ENCODE measurements at places on chromosomes 16 and 17.

- H3K27ac ChIP-seq: peak overlapping the region; percentile 51
- no peak overlapping the region for H3K4me3 ChIP-seq
- peak; percentile 29 for DNase-seq
These were observed 77.8 kb downstream of the MYH10 start for GRCh38 chr17:8552577-8553320.

- H3K4me3 ChIP-seq: no peak overlapping the region
- H3K36me3 ChIP-seq: no peaks in the 10 kb centered on the region
- no peak overlapping the region for H3K27ac ChIP-seq
- no peak for DNase-seq
These were observed 28.8 kb downstream of the NGFR start for GRCh38 chr17:49523706-49524472.

DNA sequence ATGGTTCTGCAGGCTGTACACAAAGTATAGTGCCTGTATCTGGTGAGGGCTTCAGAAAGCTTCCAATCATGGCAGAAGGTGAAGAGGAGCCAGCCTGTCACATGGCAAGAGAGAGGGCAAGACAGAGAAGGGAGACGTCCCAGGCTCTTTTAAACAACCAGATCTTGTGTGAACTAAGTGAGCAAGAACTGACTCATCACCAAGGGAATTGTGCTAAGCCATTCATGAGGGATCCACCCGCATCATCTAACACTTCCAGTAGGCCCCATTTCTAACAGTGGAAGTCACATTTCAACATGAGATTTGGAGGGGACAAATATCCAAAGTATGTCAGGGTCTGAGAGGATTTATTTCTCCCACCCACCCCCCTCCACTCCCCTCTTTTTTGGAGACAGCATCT lies 56.2 kb upstream of the ELAC2 start:
- no peaks in the 10 kb centered on the region for H3K4me1 ChIP-seq
- no peak for DNase-seq
- no peak overlapping the region for H3K27ac ChIP-seq
- H3K4me3 ChIP-seq: no peak overlapping the region
- H3K36me3 ChIP-seq: no peaks in the 10 kb centered on the region

DNA sequence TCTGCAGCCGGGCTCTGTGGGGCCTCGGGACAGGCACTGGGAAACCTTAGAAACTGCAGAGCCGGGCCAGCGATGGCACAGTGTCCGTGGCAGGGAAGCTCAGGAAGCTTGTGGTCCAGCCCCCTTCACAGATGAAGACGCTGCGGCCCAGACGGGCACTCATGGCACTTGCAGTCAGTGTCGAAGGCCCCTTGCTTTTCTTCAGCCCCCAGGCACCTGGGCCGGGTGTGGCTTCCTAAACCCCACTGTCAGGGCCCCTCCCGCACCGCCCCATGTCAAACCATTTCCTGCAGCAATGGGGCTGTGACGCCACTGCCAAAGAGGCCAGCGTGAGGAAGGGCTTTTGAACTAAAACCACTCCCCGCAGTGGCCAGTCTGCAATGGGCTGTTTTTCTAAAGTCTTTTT lies 164.0 kb downstream of the LAT start:
- no peak overlapping the region for H3K27ac ChIP-seq
- H3K4me3 ChIP-seq: no peak overlapping the region
- H3K36me3 ChIP-seq: no peaks in the 10 kb centered on the region
- no peaks in the 10 kb centered on the region for H3K27me3 ChIP-seq

DNA sequence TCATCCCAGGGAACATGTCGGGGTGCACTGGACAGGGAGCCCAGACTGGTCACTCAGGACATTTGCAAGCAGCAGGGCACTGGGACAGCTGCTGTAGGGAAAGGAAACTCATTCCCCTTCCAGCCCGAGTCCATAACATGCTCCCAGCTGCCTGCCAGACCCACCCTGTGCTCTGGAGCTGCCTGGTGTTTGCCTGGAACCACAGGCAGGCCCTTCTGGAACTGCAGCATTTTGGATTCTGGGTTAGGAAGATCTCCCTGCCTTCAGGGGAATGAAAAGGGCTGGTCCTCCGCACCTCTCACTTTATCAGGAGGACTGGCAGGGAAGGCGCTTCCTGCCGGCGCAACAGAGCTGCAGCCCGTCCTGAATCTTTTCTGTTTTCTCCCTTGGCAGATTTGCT lies 41.2 kb downstream of the MEAK7 start:
- H3K4me1 ChIP-seq: no peaks in the 10 kb centered on the region
- no peak overlapping the region for H3K4me3 ChIP-seq

GRCh38 chr17:61127960-61128359 lies 271.7 kb upstream of the TBX2 start:
- H3K4me1 ChIP-seq: no peaks in the 10 kb centered on the region
- no peak for DNase-seq
- no peaks in the 10 kb centered on the region for H3K36me3 ChIP-seq
- H3K4me3 ChIP-seq: no peak overlapping the region
- no peak overlapping the region for H3K27ac ChIP-seq

- peaks cover 14% of the 10 kb centered on the region for H3K4me1 ChIP-seq
- H3K27me3 ChIP-seq: no peaks in the 10 kb centered on the region
- DNase-seq: peak; percentile 53
- no peak overlapping the region for H3K27ac ChIP-seq
These were observed 32.2 kb downstream of the ACTG1 start for GRCh38 chr17:81480140-81481072.

DNA sequence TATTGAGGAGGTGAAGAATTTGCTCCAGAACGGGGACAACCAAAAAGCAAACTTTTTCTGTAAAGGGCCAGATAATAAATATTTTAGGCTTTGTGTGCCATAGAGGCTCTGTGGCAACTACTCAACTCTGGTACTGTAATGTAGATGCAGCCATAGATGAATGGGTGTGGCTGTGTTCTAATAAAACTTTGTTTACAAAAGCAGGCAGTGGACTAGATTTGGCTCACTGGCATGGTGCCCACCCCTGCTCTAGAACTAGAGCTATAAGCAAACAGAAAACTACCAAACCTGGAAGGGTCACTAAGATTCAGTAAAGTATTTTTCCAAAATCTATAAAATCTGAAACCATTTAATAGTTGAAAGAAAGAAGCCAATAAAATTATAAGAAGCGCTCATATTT lies 24.6 kb upstream of the SMURF2 start:
- peaks cover 29% of the 10 kb centered on the region for H3K4me1 ChIP-seq
- no peak for DNase-seq
- no peaks in the 10 kb centered on the region for H3K27me3 ChIP-seq
- H3K4me3 ChIP-seq: no peak overlapping the region
- no peak overlapping the region for H3K27ac ChIP-seq

- H3K27ac ChIP-seq: peak overlapping the region; percentile 73
- peaks cover 5% of the 10 kb centered on the region for H3K36me3 ChIP-seq
- H3K4me1 ChIP-seq: peaks cover 43% of the 10 kb centered on the region
- H3K27me3 ChIP-seq: no peaks in the 10 kb centered on the region
These were observed 792 bp downstream of the PPP1R9B start for GRCh38 chr17:50149417-50150353.

- no peak overlapping the region for H3K4me3 ChIP-seq
- H3K27me3 ChIP-seq: no peaks in the 10 kb centered on the region
- H3K36me3 ChIP-seq: no peaks in the 10 kb centered on the region
- DNase-seq: no peak
These were observed 15.7 kb downstream of the CRLF3 start for GRCh38 chr17:30808785-30809286.

DNA sequence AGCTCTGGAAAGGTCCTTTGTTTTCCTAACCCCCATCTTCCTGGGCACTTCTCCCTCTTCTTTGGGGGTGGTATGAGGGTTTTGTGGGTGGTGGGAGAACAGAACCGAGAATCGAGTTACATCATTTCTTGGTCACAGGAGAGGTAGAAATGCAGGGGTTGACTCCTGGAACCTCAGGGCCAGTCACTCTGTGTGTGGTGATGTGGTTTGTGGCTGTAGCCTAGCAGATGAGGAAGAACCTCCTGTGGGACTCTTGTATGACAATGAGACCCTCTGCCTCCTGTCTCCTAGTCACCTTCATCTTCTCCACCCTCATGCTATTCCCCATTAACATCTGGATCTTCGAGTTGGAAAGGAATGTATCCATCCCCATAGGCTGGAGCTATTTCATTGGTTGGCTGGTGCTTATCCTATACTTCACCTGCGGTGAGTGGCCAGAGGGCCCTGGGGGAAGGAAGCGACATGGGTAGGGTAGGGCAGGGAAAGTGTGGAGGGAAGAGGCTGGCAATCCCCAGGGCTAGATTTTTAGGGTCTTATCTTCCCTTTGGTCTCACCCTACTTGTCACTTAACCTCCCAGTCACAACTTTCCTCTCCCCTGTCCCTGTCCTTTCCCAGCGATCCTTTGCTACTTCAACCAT lies 5.5 kb downstream of the ODF4 start:
- H3K4me3 ChIP-seq: no peak overlapping the region
- DNase-seq: no peak
- no peaks in the 10 kb centered on the region for H3K36me3 ChIP-seq
- H3K27ac ChIP-seq: no peak overlapping the region
- peaks cover 14% of the 10 kb centered on the region for H3K27me3 ChIP-seq

GRCh38 chr16:77555126-77555525 lies 120.3 kb upstream of the ADAMTS18 start:
- H3K36me3 ChIP-seq: no peaks in the 10 kb centered on the region
- peak; percentile 14 for DNase-seq
- H3K27me3 ChIP-seq: no peaks in the 10 kb centered on the region

DNA sequence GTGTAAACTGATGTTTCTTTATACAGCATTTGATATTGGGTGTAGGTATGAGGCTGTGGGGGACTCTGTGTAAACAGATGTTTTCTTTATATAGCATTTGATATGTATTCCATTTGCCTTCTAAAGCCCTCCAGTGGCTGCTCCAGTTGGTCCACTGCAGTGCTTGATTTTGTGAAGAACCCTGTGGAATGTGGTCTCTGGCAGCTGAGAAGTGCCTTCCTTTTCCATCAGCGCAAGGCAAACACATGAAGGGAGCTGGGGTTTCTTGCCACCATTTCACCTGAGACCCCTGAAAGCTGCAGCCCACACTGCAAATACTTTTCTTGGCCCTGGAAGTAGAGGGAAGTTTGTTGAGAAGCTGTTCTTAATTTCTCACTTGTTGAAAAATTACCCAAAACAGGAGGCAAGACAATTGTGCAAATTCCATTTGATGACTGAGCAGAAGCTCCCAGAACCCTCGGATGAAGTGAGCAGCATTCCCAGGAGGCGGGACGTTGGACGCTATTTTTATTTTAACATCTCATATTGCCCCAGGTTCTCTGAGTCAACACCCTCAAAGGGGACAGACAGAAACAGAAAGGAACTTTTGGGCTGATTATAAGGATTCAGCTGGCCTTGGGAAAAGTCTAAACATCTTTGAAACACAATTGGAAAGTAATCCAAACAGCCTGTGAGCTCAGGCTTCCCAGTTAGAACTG lies 158.5 kb upstream of the RPH3AL start:
- no peaks in the 10 kb centered on the region for H3K27me3 ChIP-seq
- peak; percentile 76 for DNase-seq
- no peaks in the 10 kb centered on the region for H3K36me3 ChIP-seq

DNA sequence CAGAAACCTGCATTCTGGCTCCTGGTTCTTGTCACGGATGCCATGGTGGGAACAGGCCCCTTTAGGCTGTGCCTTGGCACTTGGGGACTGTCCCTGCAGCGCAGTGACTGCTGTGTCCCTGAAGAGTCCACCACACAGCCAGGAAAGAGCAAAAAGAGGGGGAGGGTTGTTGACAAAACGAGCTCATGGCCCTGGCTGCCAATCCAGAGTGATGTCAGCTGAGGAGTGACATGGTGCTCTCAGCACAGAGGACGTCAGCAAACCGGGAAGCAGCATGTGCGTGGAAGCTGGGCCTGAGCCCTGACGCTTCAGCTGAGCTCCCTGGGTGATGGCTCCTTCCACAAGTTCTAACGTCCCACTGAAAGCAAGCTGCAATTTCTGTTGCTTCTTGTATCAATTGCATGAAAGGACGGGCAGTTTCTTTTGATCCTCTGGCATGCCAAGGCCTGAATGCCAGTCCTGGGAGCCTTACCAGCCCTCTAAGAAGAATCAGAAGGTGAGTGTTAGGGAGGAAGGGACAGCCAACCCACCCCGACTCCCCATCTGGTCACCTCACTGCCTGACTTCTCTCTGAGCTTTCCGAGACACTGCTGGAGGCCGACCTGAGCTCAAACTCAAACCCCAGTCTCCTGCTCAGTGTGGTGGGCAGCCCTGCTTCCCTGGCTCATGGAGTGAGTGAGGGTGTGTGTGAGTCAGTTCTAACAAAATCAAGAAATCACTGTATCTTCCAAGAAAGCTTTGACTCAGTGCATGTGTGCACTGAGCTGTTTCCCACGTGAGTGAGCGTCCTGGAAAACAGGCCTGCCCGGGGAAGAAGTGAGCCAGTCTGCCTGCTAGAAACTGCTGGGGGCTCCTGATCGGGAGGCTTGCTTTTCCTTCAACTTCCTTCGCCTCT lies 14.7 kb upstream of the WNT3 start:
- H3K4me3 ChIP-seq: no peak overlapping the region
- peak; percentile 77 for DNase-seq
- peaks cover 4% of the 10 kb centered on the region for H3K27me3 ChIP-seq
- no peak overlapping the region for H3K27ac ChIP-seq

GRCh38 chr16:71754652-71755051 lies 30.2 kb upstream of the PHLPP2 start:
- no peak overlapping the region for H3K27ac ChIP-seq
- H3K4me3 ChIP-seq: no peak overlapping the region
- no peaks in the 10 kb centered on the region for H3K4me1 ChIP-seq
- H3K27me3 ChIP-seq: no peaks in the 10 kb centered on the region
- DNase-seq: no peak

- H3K27ac ChIP-seq: peak overlapping the region; percentile 54
- no peak overlapping the region for H3K4me3 ChIP-seq
- H3K36me3 ChIP-seq: peaks cover 14% of the 10 kb centered on the region
- no peaks in the 10 kb centered on the region for H3K27me3 ChIP-seq
- peaks cover 24% of the 10 kb centered on the region for H3K4me1 ChIP-seq
These were observed 50.9 kb downstream of the CYB561 start for GRCh38 chr17:63395075-63395805.

DNA sequence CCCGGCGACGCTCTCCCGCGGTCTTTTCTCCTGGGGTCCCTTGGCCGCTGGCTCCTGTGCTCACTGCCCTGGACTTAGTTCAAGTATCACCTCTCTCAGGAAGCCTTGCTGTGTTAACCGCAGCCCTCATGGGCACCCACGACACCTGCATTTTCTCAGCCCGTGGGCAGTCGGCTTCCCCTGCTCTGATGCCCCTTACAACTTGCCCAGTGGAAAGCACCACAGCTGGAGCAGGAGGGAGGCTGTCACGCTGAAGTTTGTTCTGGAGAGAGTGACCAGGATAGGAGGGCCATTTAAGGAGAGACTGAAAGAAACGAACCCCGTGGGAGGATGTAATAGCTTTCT lies 395 bp downstream of the STXBP4 start:
- no peak for DNase-seq
- no peaks in the 10 kb centered on the region for H3K36me3 ChIP-seq
- H3K4me1 ChIP-seq: peaks cover 8% of the 10 kb centered on the region
- peak overlapping the region; percentile 75 for H3K27ac ChIP-seq
- no peaks in the 10 kb centered on the region for H3K27me3 ChIP-seq
- peak overlapping the region; percentile 89 for H3K4me3 ChIP-seq

Measured in astrocyte (in vitro differentiated cells and primary cell).